ENCODE measurements at places on chromosomes 3 and 15.

DNA sequence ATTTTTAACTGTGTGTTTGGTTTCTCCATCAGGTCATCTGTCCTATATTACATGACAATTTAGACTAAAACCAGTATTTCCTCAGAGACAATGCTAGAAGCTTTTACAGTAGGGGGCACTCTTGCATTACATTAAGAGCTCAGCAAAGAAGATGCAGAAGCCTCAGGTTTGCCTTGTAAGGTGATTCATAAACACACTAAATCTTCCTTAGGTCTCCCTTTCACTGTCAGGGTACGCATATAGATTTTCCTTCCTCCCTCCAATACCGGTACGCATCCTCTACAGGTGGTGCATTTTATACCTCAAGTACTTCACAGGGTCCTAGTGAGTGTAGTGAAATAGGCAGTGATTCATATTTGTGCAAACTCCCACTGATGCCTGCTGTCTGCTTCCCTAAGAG lies 46.5 kb downstream of the CD86 start:
- peak; percentile 58 for DNase-seq

DNA sequence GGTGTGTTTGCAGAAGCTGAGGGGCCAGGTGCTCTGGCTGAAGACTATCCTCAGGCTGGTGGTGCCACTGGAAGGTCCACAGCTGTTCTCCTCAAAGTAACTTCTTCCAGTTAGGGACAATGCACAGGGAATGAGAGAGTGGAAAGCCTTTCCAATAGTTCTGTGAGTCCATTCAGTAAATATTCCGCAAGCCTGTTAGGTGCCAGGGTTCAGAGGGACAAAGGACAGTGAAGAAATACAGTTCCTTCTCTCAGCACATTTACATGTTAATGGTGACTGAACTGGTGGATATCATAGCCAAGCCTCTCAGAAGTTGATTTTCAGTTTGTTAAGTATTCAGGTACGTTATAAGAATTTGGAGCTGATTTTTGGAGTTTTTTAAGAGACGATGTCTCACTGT lies 122.5 kb downstream of the C3orf70 start:
- DNase-seq: no peak

- peak; percentile 51 for DNase-seq
These were observed 130.5 kb upstream of the NR2E3 start for GRCh38 chr15:71679793-71680353.

- peak; percentile 46 for DNase-seq
These were observed 81.4 kb downstream of the MBNL1 start for GRCh38 chr3:152350139-152350538.

DNA sequence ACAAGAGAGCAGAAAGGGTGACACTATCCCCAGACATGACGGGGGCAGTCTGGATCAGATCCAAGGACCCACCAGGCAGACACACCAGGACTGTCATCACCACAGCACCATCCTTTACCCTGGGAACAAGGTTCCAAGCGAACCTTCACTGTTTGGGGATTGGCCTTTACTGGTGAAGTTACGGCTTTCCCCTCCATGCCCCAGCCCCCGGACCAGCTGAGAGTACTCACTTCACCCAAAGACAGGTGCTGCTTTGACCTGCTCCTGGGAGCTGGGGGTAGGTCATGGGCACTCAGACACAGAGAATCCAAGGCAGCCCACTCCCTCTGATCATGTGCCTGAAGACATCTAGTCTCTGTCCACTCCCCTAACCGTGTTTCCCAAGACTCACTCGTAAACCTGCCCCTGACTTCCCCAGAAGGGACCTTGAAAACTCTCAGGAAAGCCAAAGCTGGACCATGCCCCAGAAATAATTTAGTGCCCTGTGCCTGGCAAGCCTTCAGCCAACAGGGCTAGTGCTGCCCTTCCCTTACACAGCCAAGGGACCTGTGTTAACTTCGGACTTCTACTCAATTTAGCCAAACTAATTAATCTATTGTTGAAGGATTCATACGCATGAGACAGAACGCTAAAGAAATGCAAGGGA lies 2.8 kb downstream of the RRP9 start:
- no peak for DNase-seq

DNA sequence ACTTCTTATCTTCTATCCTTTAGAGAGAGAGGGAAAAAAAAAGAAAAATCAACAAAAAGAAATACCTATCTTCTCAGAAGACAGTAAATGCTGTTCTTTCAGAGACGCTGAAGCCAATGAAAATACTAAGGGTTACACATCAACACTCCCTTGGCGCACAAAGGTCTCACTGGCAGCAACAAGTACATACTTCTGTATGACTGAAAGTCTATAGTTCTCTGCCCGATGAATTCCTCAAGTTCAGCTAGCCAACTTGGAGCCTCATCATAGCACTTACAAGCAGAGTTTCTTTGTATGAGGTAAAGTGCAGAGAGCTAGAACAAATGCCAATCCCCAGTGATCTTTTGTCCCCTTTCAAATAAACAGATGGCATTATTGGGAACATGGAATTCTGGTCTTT lies 62.7 kb downstream of the CPNE4 start:
- DNase-seq: peak; percentile 17

DNA sequence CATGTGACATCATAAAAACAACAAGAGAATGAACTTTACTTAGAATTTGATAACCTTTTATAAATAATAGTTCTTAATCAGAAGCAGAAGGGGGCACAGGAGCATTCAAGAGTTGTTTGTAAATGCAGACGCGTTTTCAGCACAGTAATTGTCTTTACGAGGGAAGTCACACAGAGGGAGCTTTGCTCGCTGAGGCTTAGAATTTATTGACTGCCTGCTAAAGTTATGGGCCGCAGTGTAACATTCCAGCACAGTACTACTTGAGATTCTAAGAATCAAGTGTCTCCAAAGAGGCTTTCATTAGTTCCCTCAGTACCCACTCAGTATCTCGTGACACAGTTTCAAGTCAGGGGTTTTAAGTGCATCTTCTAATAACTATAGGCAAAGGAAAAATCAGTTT lies 288.7 kb downstream of the NR2F2 start:
- no peak for DNase-seq

GRCh38 chr3:139301183-139301582 lies 42.6 kb upstream of the MRPS22 start:
- DNase-seq: peak; percentile 47

GRCh38 chr3:125145751-125146475 lies 66.6 kb downstream of the SLC12A8 start:
- no peak for DNase-seq

GRCh38 chr15:68347392-68347791 lies 69.8 kb downstream of the FEM1B start:
- DNase-seq: peak; percentile 89

GRCh38 chr3:124455891-124456290 lies 274.4 kb upstream of the UMPS start:
- no peak for DNase-seq

GRCh38 chr15:73375755-73376305 lies 7.1 kb upstream of the HCN4 start:
- no peak for DNase-seq

- DNase-seq: no peak
These were observed 7.3 kb upstream of the MAPK6 start for GRCh38 chr15:52011711-52012144.

DNA sequence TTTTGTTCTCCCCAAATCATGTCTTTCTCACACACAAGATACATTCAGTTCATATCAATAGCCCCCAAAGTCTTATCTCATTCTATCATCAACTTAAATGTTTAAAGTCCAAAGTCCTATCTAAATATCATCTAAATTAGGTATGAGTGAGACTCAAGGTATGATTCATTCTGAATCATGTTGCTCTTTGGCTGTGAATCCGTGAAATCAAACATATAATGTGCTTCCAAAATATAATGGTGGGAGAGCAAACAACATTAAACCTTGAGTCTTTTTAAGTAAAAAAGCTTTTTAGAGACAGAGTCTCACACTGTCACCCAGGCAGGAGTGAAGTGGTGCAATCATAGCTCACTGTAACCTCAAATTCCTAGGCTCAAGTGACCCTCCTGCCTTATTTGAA lies 139.1 kb downstream of the SAMMSON start:
- no peak for DNase-seq

DNA sequence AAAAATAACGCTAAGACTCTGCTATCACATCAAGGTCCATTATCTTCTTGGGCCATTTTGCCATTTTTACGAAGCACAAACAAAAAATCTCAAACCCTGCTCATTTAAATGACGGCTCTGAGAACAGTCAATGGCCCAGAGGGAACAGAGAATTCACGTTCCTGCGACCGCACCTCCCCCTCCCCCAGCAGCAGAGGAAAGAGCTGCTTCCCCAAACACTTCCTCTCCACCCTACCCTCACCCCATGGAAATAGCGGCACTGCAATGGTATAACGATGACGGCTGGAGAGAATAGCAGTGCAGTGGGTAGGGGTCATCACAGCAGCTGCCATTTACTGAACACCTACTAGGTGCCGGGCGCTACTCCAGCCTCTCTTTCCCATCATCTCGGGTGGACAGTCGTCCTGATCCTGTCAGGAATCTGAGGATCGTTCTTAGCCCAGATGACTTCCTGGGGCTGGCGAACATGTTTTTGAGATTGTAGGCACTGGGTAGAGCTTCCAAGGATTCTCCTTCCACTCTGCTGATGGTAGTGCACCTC lies 113.3 kb downstream of the IQSEC1 start:
- no peak for DNase-seq

GRCh38 chr3:38480930-38481329 lies 15.2 kb upstream of the EXOG start:
- no peak for DNase-seq

DNA sequence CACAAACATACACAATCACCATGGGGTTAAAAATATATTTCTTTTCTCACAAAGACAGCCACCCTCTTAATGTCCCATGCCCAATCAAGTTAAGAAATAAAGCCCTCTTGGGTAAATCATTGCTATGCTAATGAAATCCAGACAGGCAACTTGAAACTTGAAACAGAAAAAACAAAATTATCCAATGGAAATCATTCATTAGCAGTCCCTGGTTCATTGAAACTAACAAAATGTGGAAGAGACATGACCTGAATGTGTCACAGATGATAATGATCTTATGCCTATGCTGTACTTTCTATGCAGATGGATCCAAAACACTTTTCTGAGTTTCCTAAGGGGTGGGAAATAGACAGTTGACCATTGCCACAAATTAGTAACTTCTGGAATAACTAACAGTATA lies 983.7 kb downstream of the MCTP2 start:
- DNase-seq: no peak

GRCh38 chr3:6396631-6397030 lies 464.3 kb upstream of the GRM7 start:
- DNase-seq: no peak

DNA sequence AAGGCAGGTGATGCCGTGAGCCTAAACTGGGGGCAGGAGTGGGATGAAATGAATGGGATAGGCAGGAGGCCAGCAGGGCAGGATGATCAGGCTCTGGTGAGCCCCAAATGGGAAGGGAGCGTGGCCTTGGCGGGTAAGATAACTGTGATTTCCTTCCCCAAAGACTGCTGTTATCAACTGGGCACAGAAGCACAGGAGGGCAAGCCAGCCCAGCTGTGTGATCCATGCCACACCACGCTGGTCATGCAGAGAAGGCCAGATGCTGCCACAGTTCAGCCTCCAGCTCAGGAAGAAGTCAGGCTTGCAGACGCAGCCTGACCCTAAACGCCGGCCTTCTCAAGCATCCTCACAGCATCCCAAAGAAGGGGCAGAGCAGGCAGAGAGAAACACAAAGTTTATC lies 52.1 kb upstream of the GNB5 start:
- DNase-seq: no peak

DNA sequence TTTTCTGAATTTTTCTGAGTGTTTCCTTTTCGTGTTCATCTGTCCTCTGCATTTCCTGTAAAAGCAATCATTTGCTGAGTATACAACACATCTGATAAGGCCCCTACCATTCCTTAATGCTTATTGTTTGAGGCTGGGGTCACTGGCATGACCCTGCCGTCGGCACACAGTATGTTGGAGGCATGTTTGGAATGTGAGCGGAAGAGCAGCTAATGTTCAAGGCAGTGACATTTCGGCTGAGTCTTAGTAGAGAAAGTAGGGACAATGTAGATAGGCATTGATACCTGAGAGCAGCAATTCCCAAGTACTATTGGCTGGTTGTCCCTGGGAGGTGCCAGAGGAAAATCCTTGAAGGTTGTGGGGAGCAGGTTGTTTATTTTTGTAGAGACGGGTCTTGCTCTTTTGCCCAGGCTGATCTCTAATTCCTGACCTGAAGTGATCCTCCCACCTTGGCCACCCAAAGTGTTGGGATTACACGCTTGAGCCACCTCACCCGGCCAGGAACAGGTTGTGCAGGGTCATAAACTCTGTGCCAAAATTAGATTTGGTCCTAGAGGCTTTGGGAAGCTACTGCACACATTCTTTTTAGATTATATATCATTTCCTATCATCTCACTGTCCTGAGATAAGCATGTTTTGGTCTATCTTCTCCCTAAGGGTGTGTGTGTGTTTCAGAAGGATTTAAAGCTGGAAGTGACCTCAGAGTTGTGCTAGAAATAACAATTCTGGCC lies 13.5 kb downstream of the PTPN23 start:
- peak; percentile 73 for DNase-seq

DNA sequence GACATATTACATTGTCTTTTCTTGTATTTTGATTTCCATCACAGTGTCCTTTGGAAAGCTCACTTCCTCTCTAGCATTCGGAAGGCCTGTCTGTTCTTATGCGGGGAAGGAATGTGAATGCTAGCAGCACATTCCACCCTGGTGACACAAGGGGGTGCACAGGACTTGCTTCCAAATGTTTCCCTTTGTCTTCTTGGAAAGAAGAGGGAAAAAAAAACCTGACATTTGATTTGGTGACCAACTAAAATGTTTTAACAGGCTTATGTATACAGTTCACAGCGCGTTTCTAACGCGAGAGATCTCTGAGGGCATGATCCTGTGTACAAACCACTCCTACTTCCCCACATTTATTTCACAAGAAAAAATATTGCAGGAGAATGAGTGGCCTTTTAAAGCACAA lies 107.6 kb upstream of the FXR1 start:
- DNase-seq: peak; percentile 69

- no peak for DNase-seq
These were observed 294.6 kb upstream of the DPPA4 start for GRCh38 chr3:109631897-109632296.

- DNase-seq: no peak
These were observed 765.7 kb downstream of the DIPK2A start for GRCh38 chr3:144737281-144737680.

GRCh38 chr15:22811640-22812039 lies 25.2 kb downstream of the NIPA1 start:
- DNase-seq: peak; percentile 42

DNA sequence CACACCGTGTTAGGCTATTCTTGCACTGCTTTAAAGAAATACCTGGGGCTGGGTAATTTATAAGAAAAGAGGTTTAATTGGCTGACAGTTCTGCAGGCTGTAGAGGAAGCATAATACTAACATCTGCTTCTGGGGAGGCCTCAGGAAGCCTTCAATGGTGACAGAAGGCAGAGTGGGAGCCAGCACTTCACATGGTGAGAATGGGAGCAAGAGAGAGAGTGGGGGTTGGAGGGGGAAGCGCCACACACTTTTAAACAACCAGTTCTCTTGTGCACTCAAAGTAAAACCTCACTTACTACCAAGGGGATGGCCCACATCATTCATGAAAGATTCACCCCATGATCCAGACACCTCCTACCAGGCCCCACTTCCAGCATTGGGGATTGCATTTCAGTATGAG lies 181.1 kb downstream of the APBA2 start:
- no peak for DNase-seq

Data from choroid plexus epithelial cell (primary cell).